Mesenchymal stem cell (in vitro differentiated cells and primary cell): ENCODE measurements at places on chromosomes 5 and 9.

DNA sequence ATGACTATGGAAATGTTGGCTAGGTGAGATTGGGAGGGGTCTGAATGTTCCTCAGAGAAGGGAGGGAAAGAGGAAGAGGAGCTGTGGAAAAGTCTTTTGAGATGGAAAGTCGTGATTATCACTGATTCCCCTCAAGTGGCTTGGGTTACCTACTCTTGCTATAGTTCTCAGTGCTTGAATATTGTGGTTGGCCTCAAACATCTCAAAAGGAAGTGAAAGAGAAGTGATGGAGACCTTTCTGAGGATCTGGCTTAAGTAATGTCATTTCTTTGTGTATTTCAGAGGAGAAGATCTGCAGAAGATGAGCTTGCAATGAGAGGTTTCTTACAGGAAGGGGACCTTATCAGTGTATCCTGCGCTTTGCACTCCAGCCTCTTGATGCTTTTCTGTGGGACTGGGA, 5.5 kb downstream of the EXOSC2 start:
- H3K4me1 ChIP-seq: peaks cover 12% of the 10 kb centered on the region
- peak overlapping the region; percentile 17 for H3K27ac ChIP-seq
- H3K4me3 ChIP-seq: no peak overlapping the region
- H3K27me3 ChIP-seq: no peaks in the 10 kb centered on the region

DNA sequence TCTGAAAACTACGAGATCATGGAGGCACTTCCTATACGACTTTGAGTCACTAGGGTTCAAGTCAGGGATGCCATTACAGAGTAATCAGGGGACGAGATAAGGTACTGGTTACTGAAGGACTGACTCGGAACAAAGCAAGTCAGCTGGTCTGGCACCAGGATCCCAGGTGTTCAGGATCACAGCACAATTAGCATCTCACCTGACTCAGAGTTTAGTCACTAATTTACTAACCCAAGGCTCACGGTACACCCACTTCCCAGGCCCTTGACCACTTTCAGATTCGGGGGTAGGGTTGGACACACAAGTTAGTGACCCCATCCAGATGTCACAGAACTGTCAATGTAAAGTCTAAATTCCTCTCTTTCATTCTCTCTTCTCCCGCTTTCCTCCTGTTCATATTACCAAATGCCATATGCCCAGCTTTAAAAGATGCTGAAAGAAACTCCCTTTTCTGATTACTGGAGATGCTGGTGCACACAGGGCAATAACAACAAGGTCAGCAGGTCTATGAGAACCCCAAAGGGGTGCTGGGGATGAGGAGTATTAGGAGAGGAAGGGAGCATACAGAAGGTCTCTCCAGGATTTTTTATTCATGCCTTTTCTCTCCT, 657.8 kb downstream of the TLE1 start:
- DNase-seq: no peak
- no peaks in the 10 kb centered on the region for H3K36me3 ChIP-seq
- peak overlapping the region; percentile 36 for H3K4me3 ChIP-seq
- peak overlapping the region; percentile 86 for H3K27ac ChIP-seq

DNA sequence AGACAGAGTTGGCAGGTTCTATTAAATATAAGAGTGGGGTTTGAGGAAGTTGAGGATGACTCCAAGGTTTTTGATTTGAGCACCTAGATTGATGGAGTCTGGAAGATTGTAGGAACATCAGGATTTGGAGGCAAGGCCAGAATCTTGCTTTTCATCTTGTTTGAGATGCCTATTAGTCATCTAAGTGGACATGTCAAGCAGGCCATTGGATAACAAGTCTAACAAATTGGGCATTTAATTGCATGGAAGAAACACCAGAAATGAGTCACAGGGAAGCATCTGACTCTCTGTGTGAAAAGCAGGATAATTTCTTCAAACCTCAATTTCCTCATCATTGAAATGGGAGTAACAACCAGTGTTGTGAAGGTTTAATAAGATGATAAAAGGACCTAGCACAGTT, 53.3 kb upstream of the ARL15 start:
- no peak for DNase-seq
- no peaks in the 10 kb centered on the region for H3K4me1 ChIP-seq
- peaks cover 3% of the 10 kb centered on the region for H3K27me3 ChIP-seq
- H3K4me3 ChIP-seq: no peak overlapping the region

DNA sequence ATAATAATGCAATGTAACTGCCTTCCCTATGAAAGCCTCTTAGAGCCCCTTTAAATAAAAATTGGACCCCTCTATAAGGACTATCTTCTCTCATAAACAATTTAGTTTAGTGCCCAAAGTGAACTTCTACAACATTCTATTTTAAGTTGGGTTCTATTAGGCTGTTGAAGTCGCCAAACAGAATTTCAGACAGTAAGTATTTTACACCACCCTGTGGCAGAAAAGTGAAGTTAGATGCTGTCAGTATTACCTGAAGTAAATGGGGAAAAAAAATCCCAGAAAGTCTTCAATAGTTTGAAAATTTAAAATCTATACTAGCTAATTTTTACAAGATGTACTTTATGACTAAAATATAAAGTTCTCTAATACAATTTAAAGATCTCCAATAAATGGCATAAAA, 29.5 kb downstream of the CAAP1 start:
- H3K4me3 ChIP-seq: no peak overlapping the region
- H3K4me1 ChIP-seq: no peaks in the 10 kb centered on the region
- no peaks in the 10 kb centered on the region for H3K27me3 ChIP-seq
